ENCODE measurements at places on chromosomes 16 and 17.
A peak's percentile ranks its signal among the peaks of the same experiment; 100 is the strongest.

DNA sequence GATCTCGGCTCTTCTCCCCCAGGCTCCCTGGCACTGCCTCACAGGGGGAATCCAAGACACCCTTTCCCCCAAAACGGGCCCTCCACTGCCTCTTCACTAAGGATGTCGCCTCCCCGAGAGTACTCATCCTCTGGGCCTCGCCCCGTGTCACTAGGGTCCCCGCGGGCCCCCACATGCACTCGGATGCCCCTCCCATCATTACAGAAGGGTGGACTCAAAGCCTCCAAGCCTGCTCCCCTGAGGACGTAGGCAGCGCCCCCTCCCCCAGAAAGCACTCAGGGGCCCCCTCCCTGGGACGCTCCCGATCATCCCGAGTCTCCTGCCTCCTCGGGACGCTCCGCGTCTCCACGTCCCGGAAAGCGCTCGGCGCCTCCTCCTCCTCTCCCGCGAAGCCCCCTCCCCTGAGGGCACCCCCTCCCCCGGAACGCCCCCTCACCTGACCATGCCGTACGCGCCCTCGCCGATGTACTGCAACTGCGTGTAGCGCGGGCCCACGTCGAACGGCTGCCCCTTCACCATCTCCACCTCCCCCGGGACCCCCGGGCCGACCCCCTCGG is 338 bp downstream of the MAPK3 start:
- peak; percentile 8 for DNase-seq

DNA sequence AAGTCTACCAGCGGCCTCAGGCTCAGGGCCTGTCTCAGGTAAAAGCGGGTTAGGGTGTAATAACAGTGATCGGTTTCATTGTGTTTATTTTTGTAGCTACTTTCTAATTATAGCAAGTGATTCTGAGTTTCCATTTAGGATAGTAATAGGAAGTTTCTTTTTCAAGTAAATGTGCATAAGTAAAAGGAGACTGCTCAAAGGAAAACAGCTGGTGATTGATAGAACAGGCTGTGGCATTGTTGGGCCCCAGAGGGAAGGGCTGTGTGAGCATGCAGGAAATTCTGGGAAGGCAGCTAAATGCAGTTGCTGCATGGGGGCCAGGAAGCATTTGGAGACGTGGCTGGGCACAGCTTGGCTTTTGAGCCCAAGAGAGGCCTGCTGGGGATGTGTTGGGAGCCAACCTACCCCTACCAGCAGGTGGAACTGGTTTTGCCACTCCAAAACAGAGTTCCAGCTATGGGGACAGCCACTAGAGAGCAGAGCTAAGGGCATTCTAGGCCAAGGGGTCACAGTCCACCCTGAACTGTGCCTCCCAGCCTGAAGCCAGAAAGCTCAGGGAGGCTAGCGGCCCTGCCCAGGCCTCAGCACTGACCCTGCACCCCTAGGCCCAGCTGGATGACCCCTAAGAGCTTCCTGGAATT is 12.6 kb downstream of the SNX20 start:
- no peak for DNase-seq

- DNase-seq, result no peak
Measured at GRCh38 chr17:7130621-7131422, 16.2 kb upstream of the ASGR2 start.

DNA sequence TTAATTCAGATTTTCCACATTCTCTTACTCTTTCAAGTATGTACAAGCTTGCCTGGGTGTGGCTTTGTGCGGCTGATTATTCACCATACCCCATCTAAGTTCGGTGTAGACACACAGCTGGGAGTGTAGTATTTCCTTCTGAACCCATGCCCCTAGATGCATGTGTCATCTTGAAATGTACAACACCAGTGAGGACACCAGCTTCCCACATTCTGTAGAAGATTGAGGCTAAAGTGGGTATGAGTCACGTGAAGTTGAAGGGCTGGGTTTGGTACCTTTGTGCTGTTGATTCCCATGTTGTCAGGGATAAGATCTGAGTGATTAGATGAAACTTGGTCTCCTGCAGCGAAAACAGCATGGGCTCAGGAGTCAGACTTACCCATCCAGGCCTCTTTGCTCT is 14.6 kb upstream of the DHX8 start:
- no peak for DNase-seq

- no peak for DNase-seq
Measured at GRCh38 chr17:50266384-50267073, 7.7 kb upstream of the TMEM92 start.

GRCh38 chr17:10135539-10136257 is 62.7 kb downstream of the GAS7 start:
- no peak for DNase-seq

DNA sequence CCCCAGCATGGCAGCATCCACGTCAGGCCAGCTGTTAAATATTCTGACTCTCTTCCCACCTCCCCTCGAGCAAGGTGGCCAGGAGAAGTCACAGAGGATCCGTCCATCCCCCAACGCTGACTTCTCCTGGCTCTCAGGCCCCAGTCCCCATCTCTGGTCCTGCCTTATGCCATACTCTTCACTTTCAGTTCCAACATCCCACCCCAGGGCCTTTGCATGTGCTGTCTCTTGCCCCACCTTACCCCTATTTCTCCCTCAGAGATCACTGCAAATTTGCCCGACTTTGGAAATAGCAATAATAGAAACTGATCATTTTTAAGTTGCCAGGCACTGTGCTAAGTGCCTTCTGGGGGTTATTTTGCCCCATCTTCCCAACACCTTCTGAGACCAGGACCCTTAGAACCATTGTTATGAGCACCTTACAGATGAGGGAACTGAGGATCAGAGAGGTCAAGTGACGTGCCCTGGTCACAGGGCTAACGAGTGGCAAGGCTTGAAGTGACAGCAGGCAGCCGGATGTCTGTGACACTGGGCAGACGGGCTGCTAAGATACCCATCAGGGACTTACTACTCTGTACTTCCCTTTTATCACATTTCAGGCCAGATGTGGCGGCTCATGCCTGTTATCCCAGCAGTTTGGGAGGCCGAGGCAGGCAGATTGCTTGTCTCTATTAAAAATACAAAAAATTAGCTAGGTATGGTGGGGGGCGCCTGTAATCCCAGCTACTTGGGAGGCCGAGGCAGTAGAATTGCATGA is 17.7 kb downstream of the HID1 start:
- no peak for DNase-seq

- DNase-seq, result no peak
Measured at GRCh38 chr17:48363161-48363560, 66.9 kb downstream of the SKAP1 start.

DNA sequence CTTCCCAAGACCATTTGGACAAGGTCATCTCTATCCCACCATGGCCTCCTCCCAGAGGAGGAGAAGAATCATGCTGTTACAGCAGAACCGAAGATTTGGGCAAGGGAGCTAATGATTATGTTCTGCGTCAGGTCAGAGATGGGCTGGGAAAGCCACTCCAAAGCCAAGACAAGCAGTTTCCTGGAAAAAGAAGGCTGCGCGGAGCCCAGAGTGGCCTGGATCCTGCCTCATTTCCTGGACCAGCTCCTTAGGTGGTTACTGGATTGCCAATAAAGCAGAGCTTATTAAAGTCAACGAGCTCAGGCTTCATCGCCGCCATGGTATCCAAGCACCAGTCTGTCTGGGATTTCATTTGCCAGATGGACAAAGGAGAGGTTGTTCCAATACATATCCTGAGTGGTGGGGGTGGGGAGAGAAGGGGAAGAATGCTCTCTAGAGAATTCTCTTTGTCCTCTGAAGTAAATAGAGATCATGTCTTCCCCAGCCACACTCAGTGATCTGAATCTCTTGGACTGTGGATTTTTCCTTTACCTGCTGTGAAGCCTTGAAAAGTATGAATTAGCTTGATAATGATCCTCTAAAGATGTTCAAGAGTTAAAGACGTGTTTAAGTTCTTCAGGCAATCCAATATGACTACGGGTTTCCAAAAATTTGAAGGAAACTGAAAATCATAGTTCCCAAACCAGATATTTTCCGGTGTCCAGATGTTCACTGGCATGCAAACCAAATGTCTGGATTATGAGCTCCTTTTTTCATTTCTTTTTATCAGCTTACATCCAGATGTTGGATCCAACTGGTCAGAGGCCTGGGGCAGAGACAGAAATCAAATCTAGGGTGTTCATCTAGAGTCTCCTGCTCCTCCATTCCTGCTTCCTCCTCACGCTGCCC is 17.7 kb downstream of the PRAC1 start:
- no peak for DNase-seq

GRCh38 chr16:14292051-14292825 is 221.1 kb downstream of the MRTFB start:
- DNase-seq, result no peak

- DNase-seq, result no peak
Measured at GRCh38 chr17:67566656-67567055, 151.1 kb upstream of the NOL11 start.

- DNase-seq, result no peak
Measured at GRCh38 chr17:50352072-50352692, 6.3 kb downstream of the XYLT2 start.

- no peak for DNase-seq
Measured at GRCh38 chr16:13378151-13378550, 476.8 kb downstream of the SHISA9 start.

DNA sequence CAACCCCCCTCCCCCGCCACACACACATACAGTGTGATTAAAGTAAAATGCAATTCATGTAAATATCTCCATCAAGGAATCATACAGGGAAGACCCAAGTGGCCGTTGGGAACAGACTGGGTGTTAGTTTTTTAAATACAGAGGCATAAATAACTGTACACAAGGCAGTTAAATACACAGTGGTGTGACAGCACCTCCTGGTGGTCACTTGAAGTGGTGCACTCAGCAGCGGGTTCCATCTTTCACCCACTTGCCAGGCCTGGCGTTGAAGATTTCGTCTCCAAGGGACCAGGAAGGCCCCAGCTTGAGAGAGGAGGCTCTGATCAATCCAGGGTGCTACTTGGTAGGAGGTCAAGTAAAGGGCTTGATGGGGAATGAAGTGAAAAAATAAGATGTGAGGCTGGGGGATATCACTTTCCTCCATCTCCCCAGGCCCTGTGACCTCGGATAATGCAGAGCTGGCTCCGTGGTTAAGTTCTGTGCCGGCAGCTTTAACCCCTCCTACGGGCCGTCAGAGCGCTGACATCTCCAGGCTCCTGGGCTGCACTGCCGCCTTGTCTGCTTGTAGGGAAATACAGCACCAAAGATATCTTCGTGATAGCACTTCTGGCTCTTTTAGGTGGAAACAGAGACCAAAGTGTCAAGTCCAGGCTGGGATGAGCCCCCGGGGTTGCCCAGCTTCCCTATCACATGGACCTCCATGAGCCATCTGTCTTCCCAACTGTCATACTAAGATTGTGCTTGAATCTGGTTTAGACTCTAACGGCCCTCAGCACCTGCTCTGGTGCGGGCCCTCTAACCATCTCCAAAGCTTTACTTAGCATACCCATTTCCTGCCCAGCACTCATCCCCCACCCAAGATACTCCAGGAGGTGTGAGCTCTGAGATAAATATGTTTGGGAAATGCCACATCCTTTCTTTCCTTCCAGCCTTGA is 20.7 kb downstream of the LGALS9 start:
- peak; percentile 19 for DNase-seq

DNA sequence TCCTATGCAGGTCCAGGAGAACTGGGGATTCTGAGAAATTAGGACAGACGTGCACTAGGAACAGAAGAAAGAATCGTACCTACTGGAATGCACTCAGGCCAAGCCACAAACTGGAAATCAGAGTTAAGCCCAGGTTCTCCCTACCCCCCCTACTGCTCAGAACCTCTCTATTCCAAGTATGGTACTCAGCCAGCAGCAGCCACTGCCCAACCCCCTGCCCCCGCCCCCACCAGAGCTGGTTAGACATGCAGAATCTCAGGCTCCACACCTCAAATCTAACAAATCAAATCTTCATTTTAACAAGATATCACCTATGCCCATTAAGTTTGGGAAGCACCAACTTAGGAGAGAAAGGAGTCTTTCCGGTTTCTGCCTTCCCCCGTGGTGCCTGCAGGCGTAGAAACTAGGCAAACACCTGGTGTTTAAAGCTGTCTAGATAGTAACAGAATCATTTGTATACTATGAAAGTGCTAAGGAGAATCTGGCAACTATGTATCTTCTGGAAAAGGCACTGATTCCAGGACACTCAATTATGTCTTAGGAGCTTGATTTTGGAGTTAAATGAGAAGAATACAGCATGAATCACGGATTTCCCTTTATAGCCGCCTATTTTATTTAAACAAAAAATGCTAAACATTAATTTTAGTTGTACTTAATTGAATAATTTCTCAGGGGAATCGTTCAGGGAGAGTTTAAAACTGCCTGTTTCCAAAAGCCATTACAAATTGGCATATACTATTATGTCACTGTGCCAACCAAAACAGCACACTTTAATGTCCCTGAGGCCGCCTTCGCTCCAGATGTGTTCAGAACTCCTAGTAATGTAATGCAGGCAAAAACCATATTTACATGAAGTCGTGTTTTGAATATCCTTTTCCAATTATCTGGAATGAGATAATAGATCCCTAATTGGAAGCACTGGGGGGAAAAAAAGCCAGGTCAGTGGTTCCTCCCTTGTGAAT is 166.5 kb downstream of the STX8 start:
- no peak for DNase-seq
